ENCODE measurements at places on chromosomes 12 and 14.
A peak's percentile ranks its signal among the peaks of the same experiment; 100 is the strongest.

DNA sequence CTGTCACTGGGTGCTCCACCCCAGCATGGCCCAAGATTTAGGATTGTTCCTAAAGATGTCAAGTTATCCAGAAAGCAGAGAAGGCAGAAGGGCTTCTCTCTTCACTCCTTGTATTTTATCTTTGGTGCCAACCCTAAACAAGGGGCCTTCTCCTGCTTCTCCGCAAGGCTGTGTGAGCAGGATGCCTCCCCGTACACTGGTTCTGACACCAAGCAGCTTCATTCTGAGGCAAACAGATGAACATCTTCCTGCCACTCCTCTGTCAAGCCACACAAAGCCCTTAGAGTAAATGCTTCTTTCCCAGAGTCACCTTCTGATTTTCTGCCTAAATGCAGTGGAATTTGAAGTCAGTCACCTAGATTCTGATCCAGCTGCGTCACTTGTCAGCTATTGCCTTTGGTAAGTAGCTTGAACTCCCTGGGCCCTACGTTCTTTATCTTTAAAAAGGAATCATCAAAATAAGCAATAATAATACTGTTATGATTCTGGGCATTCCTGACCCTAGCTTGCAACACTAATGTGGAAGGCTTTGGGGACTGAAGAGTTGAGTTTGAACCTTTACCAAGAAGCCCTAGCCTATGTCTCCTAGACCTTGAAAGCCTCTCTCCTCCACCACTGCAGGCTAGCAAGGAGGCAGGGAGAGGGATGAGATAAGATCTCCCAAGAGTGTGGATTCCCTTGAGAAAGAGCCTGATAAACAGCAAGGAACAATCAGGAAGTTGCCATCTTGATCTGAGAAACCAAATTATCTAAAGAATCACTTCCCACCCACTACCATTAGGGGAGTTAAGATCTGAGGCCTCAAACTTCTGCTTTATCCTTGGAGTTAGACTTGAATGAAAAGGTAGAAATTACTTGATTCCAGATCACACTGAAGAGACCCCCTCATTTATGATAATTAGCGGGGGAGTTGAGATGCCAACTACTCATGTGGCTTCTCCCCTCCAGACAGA is 5.7 kb downstream of the KRT73 start:
- DNase-seq: peak; percentile 40

- DNase-seq: peak; percentile 92
Measured at GRCh38 chr14:103391048-103391447, 5.8 kb downstream of the MARK3 start.

DNA sequence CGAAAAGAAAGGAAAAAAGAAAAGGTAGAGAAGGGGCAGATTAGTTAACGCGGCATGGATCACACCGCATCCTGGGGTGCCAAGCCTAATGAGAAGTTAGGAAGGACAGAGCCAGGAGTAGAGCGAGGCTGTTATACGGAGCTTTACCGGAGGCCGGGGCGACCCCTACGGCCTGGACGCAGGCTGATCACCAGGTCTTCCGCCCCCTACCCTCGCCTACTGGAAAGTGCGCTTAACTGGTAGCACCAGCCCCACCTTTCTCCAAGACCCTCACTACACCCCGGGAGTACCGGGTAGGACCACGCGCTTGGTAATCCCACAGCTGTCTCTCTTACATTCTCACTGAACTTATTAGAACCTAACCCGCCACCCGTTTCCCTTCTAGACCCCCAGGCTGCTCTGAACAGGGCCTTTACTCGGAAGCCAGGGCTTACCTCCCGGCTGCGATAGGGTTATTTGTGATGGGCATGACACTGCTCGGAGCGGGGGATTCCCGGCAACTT is 33.8 kb downstream of the WBP11 start:
- peak; percentile 70 for DNase-seq

DNA sequence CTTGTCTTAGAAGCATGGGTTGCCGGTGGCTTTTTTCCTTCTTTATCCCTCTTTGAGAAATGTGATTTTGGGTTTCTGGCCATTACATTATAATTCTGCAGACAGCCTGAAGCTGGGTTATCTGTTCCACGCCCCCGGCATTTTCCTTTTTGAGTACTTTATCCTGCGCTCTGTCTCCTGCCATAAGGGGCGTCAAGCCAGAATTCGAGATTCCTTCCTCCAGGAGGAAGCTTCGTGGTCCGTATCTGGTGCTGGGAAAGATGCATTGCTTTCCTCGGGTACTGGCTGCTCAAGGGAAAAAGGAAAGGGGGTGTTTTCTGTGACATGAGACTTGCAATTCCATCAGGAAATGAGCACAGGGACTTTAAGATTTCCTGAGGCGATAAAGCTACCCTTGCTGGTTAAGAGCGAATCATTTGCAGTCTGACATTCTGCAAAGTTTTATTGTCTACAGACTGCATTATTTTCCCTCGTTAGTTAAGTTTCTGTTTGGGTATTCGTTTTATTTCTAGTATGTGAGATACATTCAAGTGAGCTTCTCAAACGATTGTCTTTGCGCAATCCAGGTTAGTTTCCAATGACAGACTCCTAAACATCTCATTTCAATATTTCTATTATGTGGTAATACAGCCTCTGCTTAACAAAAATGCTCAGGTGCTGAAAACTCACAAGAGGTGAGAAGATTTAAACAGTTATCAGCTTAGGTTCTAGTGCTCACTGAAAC is 694 bp downstream of the AKAP5 start:
- DNase-seq: peak; percentile 36

GRCh38 chr12:61919686-61920085 is 340.5 kb upstream of the USP15 start:
- DNase-seq: no peak

GRCh38 chr14:33932576-33933345 is 18.1 kb downstream of the EGLN3 start:
- no peak for DNase-seq

DNA sequence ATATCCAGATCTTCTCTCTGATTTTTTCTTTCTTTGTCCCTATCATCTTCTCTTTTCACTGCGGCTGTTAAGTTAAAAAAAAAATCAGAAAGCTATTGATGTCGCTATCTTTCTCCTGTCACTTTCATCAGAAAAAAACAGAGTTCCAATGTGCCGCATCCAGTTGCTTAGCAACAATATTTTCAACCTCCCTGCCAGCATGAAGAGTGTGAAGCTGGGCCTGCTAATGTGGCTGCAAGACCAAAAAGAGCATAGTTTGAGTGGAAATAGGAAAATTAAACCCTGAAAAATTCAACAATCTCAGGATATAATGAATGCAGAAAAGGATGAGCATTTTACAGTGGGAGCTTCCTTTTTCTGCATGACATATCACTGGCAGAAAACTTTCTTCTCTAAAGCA is 1025.4 kb upstream of the LRFN5 start:
- no peak for DNase-seq

DNA sequence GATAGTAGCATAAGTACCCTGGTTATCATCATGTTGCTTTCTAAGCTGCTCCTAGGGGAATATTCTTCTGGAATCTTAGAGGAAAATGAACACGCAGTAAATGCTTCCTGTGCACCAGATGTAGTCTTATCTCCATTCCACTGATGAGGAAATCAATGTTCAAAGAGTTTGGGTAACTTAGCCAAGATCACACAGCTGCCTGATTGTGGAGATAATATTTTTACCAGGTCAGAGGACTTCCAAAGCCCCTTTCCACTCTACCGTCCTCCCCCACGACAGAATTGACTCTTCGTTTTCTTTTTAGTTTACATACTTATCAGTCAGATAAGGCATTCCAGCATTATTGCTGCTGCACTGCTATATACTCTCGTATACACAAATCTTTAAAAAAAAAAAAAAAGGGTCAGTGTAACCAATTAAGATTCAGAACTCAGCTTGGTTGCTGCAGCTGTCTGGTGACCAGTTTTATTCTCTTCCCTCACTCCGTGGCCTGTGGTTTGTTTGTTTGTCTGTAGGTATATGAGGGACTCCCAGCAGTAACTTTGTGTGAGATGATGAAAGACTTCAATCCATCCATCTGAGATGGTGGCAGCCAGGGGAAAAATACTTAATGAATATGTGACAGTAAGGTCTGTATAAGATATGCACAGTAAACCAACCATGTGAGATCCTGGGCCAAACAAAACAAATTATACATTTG is 110.5 kb downstream of the TGFB3 start:
- peak; percentile 44 for DNase-seq
